ENCODE measurements at places on chromosomes 7 and 10.
A peak's percentile ranks its signal among the peaks of the same experiment; 100 is the strongest.

GRCh38 chr7:116829493-116829892, 32.9 kb upstream of the CAPZA2 start:
- DNase-seq = no peak

DNA sequence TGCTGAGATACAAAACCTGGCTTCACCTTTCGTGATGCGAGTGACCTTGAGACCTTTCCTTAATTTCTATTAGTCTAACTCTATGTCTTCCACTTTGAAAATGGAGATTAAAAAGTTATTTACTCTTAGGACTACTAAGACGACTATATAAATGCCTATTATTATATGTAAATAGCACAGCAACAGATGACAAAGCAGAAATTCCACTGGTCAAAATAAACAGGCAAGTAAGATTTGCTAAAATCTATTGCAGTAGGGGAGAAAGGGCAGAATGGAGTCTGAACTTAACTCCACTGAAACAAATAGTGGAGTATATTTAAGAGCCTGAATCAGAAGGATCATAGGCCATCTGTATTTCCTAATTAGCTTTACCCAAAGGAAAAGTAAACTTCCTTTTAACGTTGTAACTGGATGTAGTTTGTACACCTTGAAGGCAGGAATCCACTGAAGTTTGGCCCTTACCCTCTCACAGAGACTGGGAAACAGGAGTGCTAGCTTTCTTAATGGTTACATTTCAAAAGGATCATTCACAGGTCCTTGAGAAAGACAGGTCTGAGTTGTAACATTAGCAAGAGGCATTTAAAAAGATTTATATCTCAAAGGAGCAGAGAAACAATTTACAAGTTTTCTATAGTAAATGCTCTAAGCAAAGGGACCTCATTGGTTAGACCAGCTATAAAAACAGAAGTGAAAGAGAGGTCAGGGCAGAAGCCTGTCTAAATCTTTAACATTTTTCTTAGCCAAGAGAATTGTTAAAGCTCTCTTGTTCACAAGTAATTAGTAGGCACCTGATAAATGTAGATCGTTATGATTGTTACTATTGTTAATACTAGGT, 332.5 kb downstream of the ZWINT start:
- no peak for DNase-seq

GRCh38 chr7:47557694-47558670, 23.9 kb downstream of the TNS3 start:
- DNase-seq = no peak

- no peak for DNase-seq
Observed at GRCh38 chr10:124025660-124026588, 67.5 kb downstream of the CHST15 start.

- DNase-seq = no peak
Observed at GRCh38 chr10:11170993-11171851, 153.6 kb downstream of the CELF2 start.

DNA sequence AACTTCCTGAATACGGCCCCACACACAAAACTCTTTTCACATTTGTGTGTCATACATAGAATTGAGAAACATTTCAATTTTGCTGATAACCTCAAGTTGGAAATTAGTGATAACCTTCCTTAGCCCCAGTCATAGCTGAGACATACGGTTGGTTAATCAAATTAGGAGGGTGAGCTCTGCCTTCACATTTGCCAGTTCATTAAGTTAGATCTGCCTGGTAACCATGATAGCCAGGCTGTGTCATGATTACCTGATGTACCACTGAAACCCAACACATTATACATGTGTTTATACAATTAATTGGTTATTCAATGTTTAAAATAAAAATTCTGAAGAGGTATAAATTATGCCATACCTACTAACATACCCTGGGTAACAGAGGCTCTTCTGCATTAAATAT, 60.8 kb upstream of the RAB11FIP2 start:
- no peak for DNase-seq

- DNase-seq = no peak
Observed at GRCh38 chr7:158931804-158932298, 75.5 kb downstream of the DYNC2I1 start.

- DNase-seq = peak; percentile 39
Observed at GRCh38 chr7:120792091-120792860, 65.7 kb downstream of the TSPAN12 start.

- DNase-seq = no peak
Observed at GRCh38 chr7:28961972-28962371, 3.8 kb upstream of the TRIL start.

GRCh38 chr7:34354899-34355298, 303.1 kb upstream of the NPSR1 start:
- no peak for DNase-seq

GRCh38 chr10:72740528-72740927, 48.6 kb downstream of the MCU start:
- DNase-seq = no peak

- DNase-seq = no peak
Observed at GRCh38 chr10:44281089-44281613, 103.7 kb downstream of the CXCL12 start.

GRCh38 chr10:49277973-49278372, 21.0 kb upstream of the C10orf71 start:
- DNase-seq = no peak

- DNase-seq = no peak
Observed at GRCh38 chr7:104142147-104142546, 65.7 kb downstream of the ORC5 start.

All from stimulated activated CD8-positive, alpha-beta memory T cell treated with anti-CD3 and anti-CD28 coated beads, Interleukin-7, amount 100 ng/mL, for 1 hour (primary cell).